ENCODE measurements at places on chromosomes 11 and 22.
A peak's percentile ranks its signal among the peaks of the same experiment; 100 is the strongest.

GRCh38 chr11:8234425-8234821 lies 29.3 kb downstream of the LMO1 start:
- peak; percentile 24 for DNase-seq

- no peak for DNase-seq
Observed at GRCh38 chr11:128688896-128689546, 4.9 kb upstream of the FLI1 start.

DNA sequence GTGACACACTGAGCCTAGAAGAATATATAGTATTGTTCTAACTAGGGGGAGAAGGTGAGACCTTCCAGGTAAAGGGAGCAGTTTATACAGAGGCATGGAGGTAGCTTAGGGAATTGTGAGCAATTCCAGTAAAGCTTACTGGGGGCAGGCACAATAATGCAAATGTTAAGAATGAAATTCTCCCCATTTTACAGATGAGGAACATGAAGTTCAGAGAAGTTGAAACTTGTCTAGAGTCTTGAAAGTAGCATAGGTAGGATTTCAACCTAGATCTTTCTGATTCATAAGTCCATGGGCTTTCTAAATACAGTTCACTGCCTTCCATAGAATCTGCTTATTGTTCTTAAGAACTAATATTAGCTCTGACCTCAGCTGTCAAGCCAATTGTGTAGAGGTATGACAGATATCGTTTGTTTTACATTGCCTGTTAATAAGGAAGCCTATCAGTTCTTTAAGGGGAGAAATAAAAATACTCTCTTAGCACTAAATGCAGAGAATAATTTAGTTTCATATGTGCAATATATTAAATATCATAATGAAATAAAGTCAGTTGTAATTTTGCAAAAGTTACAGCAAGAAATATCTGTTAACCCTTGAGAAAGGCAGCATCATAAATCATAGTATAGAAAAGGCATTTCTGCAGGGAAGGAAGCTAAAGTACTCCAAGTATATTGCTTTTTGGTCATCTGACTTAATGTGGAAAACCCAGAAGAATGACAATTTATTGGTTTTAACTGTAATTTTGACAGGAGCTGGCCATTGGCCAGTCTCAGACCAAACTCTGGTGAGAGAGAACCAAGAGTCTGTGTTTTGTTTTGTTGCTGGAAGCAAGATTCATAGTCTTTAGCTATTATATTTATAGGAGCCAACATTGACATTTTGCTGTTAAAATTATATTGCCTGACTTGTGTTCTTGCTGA lies 181.8 kb downstream of the UVRAG start:
- no peak for DNase-seq

DNA sequence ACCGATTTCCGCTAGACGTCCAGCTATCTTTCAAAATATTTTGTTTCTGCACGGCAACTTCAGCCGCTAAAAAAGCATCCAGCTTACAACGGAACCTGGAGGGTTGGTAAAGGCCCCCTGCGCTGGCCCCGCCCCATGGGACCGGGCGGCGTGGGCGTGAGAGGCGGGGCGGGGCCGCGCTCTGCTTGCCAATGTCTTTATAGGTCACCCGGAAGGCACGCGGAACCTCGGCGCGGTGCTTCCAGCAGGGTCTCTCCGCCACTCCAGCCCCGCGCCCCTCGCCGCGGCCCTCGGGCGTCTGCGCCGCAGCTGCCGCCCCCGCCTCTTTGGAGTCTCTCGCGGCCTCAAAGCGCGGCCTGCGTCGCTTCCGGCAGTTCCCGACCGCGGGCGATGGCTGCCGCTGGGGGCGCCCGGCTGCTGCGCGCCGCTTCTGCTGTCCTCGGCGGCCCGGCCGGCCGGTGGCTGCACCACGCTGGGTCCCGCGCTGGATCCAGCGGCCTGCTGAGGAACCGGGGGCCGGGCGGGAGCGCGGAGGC lies at the start of gene FDX1:
FDX1 (plus strand) TSS at position 218 of the 536 bp plus-strand sequence; CDS start at position 391, 173 bp downstream.
- peak; percentile 85 for DNase-seq

GRCh38 chr22:32880893-32881596 lies 79.5 kb downstream of the TIMP3 start:
- DNase-seq = peak; percentile 59

GRCh38 chr11:37076866-37077265 lies 478.8 kb upstream of the RAG2 start:
- DNase-seq = no peak

GRCh38 chr11:18012122-18012905 lies 533 bp downstream of the SERGEF start:
- DNase-seq = no peak

- DNase-seq = no peak
Observed at GRCh38 chr11:94526645-94527438, 14.6 kb downstream of the C11orf97 start.

GRCh38 chr11:28026634-28027290 lies 81.2 kb downstream of the KIF18A start:
- no peak for DNase-seq

DNA sequence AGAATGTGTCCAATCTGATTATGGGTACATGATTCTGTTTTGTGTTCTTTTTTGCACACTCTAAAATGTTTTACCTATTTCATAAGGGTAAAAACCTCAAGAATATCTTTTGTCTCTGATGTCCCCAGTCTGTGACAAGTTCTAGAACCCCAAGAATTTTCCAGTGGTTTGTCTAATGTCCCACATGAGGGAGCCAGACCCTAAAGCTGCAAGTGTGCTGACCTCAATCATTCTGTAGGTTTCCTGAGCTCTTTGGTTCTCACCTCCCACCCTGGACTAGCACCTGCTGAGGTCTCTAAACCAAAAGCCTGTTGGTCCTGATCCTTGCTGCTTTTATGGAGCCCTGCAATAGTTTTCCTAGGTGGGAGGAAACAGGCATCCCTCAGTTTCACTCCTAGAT lies 149.8 kb upstream of the MPPED2 start:
- no peak for DNase-seq

- no peak for DNase-seq
Observed at GRCh38 chr11:457111-457760, 7.2 kb downstream of the PTDSS2 start.

DNA sequence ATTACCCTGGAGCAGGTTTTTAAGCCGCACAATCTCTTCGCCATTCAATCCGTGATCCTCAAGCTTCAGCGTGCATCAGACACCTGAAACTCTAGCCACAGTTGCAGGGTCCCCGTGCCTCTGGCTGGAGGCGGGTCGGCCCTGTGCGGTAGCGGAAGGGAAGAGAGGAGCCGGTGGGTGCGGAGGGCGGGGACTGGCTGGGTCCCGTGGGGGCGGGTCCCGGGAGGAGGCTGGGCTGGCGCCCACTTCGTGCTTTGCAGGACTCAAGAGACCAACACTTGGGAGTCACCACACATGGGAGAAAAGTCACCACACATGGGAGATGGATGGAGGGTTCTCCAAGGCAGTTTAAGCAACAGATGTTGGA lies 772 bp downstream of the C22orf15 start:
- DNase-seq = no peak

DNA sequence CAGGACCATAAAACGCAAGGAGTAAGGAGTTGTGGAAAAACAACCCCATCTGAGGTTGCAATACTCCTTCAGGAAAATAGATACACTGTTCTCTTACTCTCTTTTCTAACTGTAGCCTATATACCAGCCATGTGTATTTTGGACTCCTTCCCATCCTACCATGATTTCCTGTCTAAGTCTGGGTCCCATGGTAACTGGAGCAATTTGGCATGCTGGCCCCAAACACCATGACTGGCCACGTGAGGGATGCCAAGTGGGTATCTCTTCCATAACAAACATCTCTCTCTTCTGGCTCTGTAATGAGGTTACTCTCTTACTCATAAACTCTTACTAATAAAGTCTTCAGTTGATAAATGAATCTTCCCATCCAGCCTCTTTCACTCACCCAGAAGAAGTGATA lies 26.5 kb downstream of the ABTB2 start:
- DNase-seq = peak; percentile 46

GRCh38 chr11:128339792-128340191 lies 247.6 kb downstream of the ETS1 start:
- no peak for DNase-seq

DNA sequence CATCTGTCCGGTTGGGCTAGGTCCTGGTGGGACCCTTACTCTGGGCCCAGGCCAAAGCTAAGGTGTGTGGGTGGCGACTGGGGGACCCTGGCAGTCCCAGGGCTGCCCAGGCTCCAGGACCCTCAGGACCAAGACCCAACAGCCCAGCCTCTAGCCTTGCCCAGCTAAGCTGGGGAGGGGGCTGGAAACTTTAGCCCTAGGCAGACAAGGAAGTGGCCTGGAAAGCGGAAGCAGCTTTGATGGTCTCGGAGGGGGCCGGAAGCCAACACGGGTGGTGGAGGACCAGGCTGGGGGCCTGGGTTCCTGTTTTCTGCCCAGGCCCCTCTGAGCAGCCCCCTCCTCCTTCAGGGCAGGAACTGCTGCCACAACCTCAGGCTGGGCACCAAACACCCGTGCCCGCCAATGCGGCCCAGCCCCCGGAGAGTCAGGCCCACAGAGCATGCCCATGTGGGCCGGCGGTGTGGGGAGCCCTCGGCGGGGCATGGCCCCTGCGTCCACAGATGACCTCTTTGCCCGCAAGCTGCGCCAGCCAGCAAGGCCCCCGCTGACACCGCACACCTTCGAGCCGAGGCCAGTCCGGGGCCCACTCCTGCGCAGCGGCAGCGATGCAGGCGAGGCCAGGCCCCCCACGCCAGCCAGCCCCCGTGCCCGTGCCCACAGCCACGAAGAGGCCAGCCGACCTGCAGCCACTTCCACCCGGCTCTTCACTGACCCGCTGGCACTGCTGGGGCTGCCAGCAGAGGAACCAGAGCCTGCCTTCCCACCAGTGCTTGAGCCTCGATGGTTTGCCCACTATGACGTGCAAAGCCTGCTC lies 2.8 kb downstream of the SIPA1 start:
- no peak for DNase-seq

DNA sequence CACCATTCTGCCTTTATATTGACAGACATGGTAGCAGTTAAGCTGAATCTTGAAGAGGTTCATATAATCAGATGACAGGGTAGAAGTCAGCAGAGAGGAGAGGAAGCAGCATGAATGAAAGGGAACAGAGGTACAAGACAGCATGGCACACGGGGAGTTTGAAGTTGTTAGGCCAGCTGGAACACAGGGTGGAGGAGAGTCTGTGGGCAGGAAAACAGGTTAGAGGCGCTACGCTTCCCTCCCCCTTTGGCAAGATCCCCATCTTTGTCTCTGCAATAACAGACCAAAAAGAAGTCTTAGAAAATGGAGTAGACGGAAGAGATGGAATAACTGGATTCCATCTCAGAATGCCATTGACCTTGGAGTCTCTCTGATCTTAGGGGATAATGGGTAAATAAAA lies 20.0 kb upstream of the NDUFC2 start:
- no peak for DNase-seq

DNA sequence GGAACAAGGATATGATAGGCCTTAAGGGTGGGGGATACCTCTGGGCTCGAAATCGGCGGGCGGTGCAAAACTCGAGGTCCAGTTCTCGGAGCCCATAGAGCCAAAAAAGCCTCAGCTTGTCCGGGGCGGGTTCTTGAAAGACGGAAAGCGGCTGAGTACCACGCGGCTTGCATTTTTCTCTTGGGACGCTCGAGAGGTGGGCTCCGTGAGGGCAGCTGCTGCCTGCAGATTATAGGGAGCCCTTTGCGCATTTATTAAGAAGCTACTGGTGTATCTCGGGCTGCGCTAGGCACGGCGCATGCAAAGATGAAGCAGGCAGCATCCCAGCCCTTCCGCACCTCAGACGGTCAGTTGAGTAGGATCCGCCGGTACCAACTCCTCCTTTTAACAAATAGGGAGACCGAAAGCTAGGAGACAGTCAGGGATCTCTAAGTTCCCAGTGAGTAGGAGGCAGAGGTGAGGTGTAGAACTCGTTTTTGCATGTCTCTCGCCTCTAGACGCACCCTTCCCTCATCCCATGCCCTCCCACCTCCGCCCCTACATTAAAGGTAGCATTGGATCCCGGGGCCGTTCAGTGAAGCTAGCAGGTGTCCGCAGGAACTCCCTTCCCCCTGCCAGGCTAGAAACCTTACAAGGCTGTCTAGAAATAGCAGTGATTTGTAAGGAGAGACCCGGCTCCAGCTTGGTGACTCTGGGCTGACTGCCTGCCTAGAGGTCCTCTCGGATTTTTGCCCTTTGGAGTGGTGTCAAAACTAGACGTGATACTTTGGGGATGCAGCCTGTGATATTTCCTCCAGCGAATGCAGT lies 768 bp downstream of the LDHA start:
- no peak for DNase-seq

GRCh38 chr22:24740626-24741025 lies 33.9 kb downstream of the PIWIL3 start:
- DNase-seq = no peak

- no peak for DNase-seq
Observed at GRCh38 chr11:56486801-56487200, 4.4 kb downstream of the OR5M8 start.

- DNase-seq = no peak
Observed at GRCh38 chr11:47961383-47961782, 19.0 kb upstream of the PTPRJ start.

Data from SHP77 (cell line).